Retina (tissue), 1 donor: ENCODE measurements at places on chromosomes 6 and 20.

DNA sequence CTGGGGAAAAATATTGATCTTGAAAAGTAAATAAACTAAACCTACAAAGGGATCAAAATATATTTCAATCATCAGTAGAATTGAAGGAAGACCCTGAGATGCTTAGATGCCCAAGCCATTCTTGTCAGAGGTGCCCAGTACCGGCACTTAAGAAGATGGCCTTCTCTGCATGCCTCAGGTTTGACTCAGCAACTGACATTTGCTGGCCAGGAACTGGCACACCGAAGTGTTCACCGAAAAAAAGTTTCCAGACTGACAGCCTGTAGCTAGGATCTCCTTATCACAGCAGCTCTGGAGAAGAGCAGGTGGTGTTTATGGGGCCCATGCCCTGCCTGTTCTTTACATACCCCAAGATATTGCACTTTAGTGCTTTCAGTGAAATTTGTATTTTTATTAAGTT is 203.2 kb downstream of the MOXD1 start:
- no peak for DNase-seq

DNA sequence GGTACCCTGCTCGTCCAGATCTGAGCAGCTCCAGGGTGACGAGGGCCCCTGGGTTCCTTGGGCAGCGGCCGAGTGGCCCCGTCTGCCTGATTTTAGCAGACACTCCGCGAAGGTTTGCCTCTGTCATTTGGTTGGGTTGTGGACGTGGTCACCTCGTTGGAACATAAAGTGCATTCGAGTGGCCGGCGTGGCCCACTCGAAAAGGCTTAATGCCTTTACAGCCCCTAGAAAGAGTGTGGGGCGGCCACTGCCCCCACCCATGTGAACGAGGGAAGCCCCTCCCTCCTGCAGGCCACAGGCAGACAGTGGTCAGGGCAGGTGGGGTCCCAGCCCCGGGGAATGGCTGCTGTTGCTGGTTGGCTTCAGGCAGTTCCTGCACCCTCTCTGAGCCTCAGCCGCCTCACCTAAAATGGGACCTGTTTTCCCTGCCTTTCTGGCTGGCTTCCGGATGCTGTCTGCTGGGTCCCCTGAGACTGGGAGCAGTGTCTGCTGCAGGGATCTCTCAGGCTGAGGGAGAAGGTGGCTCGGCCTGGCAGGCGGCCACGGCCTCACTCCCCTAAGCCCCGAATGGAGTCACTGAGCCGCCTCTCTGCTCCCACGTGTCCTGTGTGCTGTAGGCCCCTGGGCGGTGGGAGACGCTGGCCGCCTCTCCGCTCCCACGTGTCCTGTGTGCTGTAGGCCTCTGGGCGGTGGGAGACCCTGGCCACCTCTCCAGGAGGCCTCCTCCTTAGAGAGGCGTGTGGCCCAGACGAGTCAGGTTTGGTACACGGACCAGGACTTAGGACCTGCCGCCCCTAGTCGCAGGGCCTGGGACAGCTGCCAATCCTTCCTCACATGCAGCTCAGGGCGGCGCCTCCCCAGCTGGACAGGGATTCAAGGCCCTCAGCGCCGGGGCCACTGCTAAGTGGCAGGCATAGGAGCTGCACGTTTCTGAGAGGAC is 233.0 kb downstream of the ERMARD start:
- DNase-seq, result no peak

- no peak for DNase-seq
Observed at GRCh38 chr20:58987790-58988564, 6.9 kb downstream of the NELFCD start.

GRCh38 chr6:142275236-142276006 is 26.4 kb upstream of the ADGRG6 start:
- DNase-seq, result no peak

DNA sequence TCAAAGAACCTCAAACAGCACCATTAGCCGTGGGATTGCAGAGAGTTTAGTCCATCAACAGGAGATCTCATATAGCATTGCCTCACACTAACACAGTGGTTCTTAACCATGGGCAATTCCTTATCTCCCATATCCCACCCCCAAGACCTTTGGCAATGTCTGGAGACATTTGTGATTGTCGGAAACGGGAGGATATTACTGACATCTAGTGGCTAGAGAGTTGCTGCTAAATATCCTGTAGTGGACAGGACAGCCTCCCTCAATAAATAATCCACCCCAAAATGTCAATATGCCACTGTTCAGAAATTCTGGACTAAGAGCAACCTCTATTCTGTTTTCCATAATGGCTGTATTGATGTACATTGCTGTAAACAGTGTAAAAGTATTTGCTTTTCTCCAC is 210.1 kb upstream of the CCN2 start:
- no peak for DNase-seq

DNA sequence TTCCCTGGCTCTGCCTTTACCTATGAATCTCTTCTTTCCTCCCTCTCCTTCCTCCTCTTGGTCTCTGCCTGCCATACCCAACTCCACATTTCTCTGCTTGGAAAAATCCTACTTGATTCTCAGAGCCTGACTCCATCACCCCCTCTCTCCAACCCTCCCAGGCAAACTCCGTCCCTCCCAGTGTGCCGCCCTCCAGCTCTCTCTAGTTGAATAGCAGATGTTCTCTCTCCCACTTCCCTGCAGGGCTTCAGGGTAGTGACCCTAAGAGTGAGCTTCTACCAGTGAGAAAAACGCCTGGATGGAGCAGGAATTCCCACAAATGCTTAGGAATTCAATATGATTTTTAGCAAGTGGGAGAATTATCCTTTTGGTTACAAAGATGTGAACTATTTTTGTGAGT is 141.6 kb downstream of the MTHFD1L start:
- DNase-seq, result no peak

DNA sequence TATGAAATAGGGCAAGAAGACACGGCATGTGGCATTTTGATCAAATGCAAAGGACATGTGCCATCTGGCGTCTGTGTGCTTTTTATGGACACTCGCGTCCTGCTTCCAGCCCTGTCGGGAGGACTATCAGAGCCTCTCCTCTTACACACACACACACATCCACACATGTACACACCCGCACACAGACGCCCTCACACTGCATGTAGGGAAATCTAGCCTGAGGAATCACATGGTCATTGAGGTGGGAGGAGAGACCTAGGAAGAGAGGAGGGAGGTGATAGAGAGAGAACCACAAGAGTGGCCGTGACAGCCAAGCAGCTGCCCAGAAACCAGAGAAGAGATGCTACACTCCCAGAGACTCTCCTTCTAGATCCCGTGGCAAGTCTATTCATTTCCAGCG is 105.9 kb upstream of the CDYL start:
- no peak for DNase-seq
